ENCODE measurements at places on chromosomes 4 and X. TPM values are rescaled to one million over a fixed set of nuclear protein-coding genes. Genes with fewer than 3 reads are reported as not detected.

SPRY1 gene
- 343 TPM for total RNA-seq

GRCh38 chr4:127709456-127709855 lies 20.7 kb upstream of the SLC25A31 start:
- DNase-seq: no peak

DNA sequence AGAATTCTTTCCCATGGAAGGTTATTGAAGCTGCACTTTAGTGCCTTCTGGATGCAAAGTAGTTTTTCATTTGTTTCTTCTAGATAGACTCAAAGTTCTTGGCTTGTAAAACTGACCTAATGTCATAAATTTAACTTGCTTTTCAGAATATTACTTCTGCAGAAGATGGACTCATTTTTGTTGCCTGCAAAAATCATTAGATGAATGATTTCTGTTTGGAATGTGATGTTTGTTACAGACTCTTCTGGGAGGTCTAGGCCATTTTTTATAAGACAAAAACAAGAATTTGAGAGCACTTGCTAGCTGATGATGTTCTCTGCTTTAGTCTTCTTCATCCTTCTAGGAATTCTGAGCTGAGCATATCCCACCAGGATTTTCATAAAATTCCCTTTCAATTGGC lies 308.6 kb upstream of the GIMD1 start:
- no peak for DNase-seq

DNA sequence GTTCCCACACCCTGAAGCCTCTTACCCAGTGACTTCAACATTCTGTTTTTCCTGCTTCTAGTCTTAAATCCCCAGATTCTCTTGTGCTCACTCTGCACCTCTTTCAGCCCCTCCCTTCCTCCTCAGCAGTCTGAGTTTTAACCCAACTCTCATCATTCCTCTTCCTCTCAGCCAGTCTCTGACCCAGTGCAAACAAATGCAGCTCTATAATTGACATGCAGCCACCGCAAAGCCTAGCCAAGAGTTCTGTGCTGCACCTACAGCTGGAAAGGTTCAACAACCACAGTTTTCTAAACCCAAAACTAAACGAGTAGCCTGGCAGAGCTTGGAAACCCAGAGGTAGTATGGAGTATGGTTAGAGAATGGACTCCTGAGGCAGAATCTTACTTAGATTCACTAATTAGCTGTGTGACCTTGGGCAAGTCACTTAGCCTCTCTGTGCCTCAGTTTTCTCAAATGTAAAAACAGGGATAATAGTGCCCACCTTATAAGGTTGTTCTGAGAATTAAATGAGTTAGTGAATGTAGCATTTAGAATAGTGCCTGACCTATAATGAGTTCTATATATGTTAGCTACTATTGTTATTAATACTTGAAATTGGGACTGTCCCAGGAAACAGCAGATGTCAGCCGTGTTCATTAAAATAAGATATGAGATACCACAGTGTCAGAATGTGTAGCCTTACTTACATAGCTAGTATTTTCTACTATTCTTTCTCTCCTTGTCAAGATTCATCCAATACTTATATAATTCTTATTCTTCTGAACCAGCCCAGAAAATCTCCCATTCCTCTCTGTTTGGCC lies 3.5 kb downstream of the TMEM154 start:
- no peak for DNase-seq

HSD17B11 gene
- 52.7 TPM for total RNA-seq

DNA sequence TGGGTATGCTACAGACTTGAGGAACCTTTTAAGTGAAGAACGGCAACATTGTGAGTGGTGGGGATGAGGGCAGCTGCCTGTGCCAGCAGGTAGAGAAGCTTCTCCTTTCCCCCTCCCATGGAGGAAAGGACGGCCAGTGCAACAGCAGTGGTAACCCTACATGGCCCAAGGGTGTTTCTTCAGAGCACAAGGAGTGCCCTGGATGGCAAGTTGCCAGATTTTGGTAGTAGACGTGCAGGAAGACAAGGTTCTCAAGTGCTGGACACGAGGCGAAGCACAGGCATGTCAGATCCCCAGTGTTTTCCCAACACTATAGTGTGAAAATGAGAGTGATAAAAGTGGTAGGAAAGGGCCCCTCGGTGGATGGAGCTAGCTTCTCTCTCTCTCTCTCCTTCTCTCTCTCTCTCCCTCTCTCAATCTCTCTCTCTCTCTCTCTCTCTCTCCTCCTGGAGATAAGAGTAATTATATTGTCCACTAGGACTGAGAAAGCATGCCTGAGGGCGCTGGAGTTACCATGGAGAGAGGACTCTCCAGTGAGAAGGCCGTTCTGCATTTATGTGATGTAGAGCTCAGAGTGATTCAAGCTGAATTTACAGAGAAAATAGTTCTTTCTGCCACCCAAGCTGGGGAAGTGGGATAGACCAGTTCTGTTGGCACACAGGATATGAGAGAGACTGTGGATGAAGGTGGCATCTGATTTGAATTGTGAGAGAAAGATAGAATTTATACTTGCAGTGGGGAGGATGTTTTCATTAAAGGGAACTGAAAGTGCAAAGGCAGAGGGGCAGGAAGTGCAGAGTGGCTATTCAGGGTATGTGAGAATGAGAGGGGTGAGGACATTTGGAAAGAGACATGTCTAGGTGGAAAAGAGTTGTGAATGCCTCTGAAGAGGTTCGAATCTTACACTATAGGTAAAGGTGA lies 25.7 kb upstream of the TRPC3 start:
- DNase-seq: no peak

GRCh38 chr4:179040259-179040658 lies 1598.0 kb upstream of the AGA start:
- DNase-seq: no peak

GPRIN3 gene
- total RNA-seq: 6.2 TPM

STOX2 gene
- 6.2 TPM for total RNA-seq

PROM1 gene
- 0.35 TPM for total RNA-seq

PNMA5 gene
- total RNA-seq: not detected

GRCh38 chrX:115898382-115899001 lies 272.1 kb upstream of the AGTR2 start:
- no peak for DNase-seq

BST1 gene
- total RNA-seq: 21.8 TPM

DNA sequence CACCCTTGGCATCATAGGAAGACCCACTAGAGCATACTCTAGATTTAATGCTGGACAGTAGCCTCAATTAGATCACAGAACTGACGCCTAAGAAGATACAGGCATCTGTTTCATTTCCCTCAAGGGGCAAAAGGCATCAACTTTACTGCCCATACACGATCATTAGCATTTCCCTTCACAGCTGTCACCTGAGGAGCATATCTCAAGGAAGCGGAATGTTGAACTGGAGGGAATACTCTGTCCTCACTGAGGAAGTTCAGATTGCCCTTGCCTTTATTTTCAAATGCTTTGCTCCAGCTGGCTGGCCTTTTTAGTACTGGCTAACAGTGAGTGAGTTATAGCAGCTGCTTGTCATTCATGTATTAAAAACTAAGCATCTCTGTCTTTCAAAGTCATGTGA lies 508.4 kb upstream of the GALNT7 start:
- DNase-seq: no peak

ODAPH gene
- not detected for total RNA-seq

GRCh38 chrX:9942086-9942485 lies 25.1 kb upstream of the CLDN34 start:
- no peak for DNase-seq

DNA sequence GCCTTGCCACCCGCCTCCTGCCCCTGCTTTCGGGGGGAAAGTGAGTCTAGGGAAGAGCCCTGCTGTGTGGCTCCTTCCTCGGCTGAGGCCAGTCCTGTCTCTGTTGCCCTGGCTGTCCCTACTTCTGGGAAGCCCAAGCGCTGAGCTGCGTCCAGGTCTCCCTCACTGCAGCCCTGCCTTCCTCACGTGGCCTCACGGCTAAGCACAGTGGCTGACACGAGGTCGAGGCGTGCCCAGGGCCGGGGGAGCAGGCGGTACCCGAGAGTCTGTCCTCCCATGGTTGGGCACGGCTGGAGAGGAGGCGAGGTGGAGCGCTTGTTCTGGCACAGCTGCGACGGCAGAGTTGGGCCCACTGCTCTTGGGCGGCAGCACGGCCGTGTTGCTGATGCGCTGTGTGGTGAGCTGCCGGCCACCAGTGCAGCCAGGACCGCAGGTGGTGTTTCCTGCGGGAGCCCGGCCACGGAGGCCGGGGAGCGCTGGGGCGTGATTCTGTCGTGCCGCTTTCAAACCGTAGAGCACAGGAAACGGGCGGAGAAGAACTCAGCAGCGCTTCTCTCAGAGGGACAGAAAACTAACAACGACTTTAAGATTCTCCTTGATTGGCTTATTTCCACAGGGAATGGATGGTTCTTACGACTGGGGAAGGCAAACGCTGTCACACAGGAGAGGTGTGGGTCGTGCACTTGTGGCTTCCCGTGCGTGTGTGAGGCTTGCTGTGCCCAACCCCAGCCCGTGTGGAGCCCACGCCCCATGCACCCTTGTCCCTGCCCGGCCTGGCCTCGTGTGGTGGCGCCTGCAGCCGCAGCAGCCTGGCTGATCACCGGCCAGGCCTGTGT lies 21.3 kb downstream of the MAEA start:
- DNase-seq: no peak

Measured in mesenteric fat pad (tissue), 1 donor.